Forelimb muscle (tissue), 1 donor: ENCODE measurements at places on chromosomes 5 and 9.

GRCh38 chr9:98248737-98249474 lies 6.5 kb downstream of the TBC1D2 start:
- no peak for DNase-seq

DNA sequence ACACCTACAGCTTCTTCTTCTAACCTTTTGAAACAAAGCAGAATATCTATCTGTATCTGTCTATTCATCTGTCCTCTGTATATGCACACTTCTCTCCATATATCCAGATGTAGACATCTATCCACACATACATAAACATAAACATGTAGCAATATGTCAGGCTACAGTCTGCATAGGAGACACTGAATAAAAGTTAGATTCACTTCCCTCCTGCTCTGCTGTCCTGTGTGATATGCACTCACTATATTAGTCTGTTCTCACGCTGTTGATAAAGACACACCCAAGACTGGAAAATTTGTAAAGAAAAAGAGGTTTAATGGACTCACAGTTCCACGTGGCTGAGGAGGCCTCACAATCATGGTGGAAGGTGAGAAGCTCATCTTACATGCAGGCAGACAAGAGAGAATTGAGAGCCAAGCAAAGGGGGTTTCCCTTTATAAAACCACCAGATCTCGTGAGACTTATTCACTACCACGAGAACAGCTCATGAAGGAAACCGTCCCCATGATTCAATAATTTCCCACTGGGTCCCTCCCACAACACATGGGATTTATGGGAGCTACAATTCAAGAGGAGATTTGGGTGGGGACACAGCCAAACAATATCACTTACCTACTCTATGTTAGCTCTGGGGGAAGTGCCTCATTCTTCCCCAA lies 24.1 kb downstream of the RANBP3L start:
- DNase-seq: no peak

DNA sequence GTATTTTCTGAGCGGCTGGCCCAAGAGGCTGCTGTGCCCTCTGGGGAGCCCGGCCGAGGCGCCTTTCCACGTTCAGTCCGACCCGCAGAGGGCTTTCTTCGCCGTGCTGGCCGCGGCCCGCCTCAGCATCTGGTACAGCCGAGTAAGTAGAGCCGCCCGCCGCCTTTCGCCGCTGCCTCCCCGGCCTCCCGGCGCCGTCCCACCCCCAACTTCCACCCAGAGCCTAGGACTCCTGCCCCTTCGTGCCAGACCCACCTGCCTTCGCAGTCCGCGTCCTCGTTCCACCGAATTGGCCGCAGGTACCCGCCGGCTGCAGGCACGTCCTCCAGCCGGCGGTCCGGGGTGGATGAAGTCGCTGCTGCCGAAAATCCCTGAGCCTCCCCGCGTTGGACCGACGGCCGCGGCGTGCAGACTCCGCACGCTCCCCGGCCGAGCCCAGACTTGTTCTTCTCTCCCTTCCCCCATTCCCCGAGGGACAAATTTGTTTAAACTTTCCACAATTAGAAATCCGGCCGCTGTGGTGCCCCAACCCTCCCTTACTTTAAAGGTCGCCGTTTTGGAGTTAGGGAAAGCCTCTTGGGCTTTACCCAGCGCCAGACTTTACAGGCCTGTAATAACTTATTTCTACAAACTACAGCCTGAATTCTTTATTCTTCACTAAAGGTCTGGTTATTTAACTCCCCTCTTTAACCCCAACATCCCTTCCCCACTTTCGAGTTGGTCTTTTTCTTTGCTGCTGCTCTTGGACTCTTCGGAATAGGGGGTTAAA lies 589 bp downstream of the RIC1 start:
- no peak for DNase-seq

GRCh38 chr5:170251462-170251861 lies 18.7 kb downstream of the C5orf58 start:
- DNase-seq: no peak

GRCh38 chr5:86756839-86757238 lies 139.1 kb downstream of the COX7C start:
- no peak for DNase-seq

DNA sequence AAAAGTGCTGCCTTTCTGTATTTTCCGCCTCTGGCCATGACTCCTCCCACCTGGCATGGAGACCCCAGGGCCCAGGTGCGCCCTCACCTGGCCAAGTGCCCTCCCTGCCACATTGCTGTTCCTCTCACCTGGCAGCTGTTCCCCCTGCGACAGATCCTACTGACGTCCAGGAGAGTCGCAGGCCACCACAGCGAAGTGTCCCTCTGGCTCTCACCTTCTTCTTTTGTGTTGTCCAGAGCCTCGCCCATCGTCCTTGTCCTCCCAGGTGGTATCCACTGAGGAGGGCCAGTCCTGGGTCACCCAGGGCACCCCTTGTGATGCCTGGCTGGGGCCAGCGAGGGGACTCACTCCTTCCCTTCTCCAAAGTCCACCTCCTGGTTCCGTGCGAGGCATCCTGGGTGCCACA lies 2.6 kb downstream of the NKD2 start:
- DNase-seq: no peak

DNA sequence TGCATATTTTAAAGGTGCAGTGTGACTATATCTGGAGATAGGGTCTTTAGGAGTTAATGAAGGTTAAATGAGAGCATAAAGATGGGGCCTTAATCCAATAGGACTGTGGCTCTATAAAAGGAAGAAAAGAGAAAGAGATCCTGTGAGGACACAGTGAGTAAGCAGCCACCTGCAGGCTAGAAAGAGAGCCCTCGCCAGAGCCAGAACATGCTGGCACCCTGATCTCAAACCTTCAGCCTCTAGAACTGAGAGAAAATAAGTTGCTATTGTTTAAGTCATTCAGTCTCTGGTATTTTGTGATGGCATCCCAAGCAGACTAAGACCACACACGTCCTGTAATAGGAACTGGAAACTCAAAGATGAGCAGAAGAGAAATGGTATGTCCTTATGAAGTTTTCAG lies 41.0 kb downstream of the RNF180 start:
- no peak for DNase-seq
